ENCODE measurements at places on chromosomes 13 and 19. TPM values are rescaled to one million over a fixed set of nuclear protein-coding genes. Genes with fewer than 3 reads are reported as not detected.

DNA sequence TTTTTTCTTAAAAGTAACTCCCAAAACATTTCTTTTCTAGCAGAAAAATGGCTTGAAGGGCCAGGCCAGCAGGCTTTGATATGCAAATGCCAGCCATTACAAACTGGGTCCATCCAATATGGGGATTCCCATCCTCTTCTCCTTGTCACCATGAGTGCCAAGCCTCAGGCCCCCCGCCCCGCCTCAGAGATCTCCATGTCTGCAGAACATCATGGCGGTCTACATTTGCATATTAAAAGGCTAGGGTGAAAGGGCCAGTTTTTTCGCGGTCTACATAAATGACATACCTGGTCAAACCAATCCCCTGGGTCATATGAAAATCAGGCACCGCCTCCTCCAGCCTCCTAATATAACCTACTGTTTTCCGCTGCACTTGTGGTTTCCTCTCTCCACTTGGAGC lies 1327.6 kb downstream of the UQCRFS1 start:
- DNase-seq: no peak

DNA sequence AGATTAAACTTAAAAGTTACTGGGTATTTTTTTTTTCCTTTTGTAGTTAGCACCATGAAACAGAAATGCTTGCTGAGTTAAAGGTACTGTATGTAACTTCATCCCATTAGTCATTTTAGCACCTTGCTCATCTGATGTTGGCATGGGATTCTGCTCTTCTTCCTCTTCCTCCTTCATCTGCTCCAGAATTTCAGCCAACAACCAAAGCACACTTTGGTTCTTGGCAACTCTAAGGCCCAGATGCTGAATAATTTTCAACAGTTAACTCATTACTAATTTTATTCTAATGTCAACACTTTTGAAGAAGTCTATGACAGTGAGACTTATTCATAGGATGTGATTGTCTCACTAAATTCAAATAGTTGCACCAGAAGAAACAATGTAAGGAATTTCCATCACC lies 359.2 kb downstream of the KCTD12 start:
- DNase-seq: no peak

DNA sequence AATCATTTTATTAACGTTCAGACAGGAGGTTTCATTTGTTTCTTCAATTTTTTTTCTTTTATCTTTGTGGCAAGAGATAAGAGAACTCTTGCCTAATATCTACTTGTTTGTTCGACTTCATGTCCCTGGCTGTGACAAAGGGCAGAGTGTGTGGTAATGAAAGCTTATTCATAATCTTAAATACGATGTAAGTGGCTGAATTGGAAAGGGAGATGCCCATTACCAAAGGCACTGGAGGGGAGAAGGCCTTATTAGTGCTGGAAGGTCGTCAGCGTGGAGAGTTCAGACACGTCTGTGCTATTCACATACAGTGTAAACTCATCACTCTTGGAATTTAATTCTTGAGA lies 54.0 kb downstream of the RFC3 start:
- no peak for DNase-seq

DNA sequence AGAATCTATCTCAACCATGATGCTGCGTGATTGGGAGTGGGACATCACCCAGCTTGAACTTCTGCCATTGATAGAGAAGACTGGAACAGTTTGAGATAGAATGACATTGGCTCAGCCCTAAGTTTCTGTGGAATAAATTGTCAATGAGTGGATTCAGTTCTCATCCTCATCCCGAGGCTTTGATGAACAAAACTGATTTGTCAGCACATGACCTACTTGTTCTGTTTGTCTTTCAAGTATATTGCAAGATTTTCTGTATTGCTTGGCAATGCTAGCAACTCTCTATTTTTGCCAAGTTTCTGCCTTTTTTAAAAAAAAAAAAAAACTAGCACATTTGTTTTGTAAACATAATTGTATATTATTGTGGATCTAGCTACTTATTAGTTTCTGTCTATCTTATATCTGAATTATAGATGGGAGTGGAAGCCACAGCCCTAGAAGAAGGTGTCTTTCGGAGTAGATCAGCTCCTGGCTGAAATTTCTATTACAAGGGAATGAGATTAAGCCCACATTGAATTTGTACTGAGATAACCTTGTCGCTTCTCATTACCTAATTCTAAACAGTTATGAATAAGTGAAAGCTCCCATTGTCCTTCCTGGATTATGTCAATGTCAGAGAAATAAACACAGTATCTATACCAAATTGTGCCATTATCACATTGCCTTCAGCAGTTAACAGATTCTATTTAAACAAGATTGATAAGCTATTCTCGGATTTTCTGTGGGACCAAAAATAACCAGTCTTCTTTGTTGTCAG lies 166.1 kb downstream of the TNFSF13B start:
- DNase-seq: no peak

CEACAM8 gene
- not detected for total RNA-seq

ADPRHL1 gene
- 6.8 TPM for total RNA-seq

DNA sequence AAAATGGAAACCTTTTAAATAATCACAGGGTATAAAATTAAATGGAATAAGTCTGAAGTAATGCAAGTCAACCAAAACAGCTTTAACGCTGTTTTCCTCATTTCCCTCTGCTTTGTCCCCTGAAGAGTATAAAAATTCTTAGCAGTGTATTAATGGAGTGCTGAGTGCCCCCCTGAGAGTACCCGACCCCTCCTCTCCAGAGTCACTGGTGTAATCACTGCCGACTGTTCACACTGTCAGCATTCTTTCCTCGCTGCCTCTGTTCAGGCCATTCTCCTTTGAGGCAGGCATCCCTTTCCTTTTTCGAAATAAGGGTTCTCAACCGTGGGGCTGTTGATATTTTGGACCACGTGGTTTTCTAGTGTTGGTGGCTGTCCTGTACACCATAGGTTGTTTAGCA lies 146.9 kb upstream of the SLC10A2 start:
- no peak for DNase-seq

GRCh38 chr13:59437544-59438301 lies 726.0 kb downstream of the DIAPH3 start:
- no peak for DNase-seq

DNA sequence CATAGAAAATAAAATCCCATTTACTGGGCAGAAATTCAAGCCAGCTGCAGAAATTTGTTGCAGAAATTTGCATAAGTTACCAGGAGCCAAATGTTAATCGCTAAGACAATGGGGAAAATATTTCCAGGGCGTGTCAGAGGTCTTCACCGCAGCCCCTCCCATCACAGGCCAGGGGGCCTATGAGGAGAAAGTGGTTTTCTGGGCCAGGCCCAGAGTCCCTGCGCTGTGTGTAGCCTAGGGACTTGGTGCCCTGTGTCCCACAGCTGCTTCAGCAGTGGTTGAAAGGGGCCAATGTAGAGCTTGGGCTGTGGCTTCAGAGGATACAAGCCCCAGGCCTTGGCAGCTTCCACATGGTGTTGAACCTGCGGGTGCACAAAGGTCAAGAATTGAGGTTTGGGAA lies 278.9 kb upstream of the PCDH9 start:
- no peak for DNase-seq

TMC4 gene
- total RNA-seq: 125 TPM

GRCh38 chr19:29550896-29551295 lies 25.1 kb downstream of the VSTM2B start:
- DNase-seq: no peak

DNA sequence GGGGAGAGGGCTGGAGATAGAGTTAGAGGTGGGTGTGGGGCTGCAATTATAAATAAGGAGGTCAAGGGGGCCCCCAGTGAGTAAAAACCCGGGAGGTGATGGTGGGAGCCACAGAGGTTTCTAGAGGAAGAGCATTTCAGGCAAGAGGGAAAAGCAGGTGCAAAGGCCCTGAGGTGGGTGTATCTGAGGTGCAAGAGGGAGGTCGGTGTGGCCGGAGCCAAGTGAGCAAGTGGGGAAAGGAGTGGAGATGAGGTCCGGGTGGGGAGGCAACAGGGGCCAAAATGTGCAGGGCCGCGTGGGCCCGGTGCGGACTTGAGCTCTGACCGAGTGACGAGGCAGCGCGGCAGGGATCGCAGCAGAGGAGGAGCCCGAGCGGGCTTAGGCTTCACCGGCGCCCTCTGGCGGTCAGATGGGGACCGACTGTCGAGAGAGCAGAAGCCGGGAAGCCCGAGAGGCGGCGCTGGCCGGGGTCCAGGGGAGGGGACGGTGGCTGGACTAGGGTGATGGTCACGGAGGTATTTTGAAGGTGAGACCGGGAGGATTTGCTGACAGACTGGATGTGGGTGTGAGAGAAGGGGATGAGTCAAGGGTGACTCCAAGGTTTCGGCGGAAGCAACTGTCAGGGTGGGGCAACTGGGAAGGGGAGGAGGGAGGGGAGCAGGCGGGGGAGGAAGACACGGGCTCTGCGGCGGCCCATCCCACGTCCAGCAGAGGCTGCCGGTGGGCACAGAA lies 17.7 kb upstream of the SPACA4 start:
- peak; percentile 89 for DNase-seq

DNA sequence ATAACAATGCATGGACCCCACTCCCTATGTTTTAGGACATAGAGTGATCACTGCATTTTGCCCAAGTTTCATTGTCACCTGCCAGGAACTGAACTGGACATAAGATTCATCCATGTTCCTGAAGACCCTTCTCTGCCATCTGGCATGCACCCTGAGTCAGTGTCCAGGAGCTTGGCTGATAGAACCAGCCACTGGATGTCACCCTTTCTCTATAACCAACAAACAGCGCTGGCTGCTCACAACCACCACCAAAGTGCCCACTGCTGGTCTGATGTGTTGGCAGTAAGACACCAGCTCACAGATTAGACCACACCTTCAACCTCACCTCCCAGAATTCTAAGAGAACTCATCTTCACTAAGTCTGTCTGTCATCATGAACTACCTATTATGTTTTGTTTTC lies 333.4 kb downstream of the ITGBL1 start:
- no peak for DNase-seq

SLAIN1 gene
- total RNA-seq: 46.3 TPM

- DNase-seq: no peak
Measured at GRCh38 chr13:113771709-113772331, 12.8 kb downstream of the TMEM255B start.

DNA sequence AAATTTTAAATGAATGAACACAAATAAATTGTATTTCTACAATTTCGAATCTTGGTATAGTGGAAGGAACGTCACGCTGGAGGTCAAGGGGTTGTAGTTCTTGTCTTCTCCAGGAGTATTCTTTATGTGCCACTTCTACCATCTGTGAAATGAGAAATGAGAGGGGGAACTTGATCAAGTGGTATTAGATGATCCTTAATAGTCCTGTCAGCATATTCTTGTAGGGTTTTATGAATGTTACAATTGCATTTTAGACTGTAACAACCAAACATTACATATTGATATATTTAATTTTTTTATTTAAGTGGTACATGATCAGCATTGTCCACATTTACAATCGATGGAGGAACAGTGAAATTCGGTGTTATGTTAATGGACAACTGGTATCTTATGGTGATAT lies 113.6 kb downstream of the NBEA start:
- no peak for DNase-seq

DNA sequence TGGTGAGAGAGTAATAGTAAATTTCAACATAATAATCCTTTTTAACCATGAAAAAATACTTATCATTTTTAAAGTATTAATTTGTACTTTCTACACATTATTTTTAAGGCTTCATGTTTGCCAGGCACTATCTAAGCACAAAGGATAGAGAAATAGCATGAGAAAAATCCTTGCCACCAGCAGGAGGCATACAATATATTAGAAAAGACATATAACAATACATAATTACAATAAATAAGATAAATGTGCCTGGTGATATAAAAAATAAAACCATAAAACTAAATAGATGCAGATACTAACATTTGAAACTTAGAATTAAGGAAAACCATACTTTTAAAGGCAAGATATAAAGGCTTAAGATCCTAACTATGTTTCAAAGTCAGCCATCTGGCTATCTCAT lies 1256.4 kb downstream of the DIAPH3 start:
- no peak for DNase-seq

- no peak for DNase-seq
Measured at GRCh38 chr13:91249370-91249769, 98.1 kb upstream of the MIR17HG start.

GRCh38 chr13:113491418-113491883 lies 940 bp upstream of the DCUN1D2 start:
- peak; percentile 25 for DNase-seq

- DNase-seq: no peak
Measured at GRCh38 chr13:114325729-114326128, 11.4 kb downstream of the CHAMP1 start.

DNA sequence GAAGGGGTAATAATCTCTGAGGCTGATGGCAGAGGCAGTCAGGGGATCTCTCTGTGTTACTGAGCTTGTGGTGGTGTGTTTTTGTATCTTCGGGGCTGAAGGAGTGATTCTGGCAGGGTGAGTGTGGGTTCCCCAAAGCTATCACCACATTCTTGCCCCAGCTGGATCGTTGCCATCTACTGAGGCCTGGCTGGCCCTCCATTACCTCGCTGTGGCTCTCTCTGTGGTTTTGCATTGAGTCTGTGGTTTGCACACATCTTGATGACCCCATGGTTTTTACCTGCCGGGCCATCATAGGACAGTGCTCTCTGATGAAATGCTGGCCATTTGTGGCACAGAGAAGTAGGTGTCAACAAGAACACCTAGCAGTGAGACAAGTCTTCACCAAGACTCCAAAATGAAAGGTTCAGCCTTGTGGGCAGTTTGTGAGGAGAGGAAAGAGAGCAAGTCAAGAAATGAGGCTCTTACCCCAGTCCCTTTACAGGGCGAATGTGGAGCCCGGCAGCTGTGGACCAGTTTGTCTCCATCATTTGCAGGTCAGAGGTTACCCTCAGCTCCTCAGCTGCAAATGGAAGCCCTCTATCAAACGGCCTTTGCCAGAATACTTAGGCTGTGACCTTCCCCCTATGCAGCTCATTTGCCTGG lies 69.0 kb upstream of the NPAS1 start:
- no peak for DNase-seq
